Activated effector memory CD4-positive, alpha-beta T cell treated with Interleukin-2 at 50 U/mL for 16 hours (primary cell): ENCODE measurements at places on chromosomes 7 and 10.

DNA sequence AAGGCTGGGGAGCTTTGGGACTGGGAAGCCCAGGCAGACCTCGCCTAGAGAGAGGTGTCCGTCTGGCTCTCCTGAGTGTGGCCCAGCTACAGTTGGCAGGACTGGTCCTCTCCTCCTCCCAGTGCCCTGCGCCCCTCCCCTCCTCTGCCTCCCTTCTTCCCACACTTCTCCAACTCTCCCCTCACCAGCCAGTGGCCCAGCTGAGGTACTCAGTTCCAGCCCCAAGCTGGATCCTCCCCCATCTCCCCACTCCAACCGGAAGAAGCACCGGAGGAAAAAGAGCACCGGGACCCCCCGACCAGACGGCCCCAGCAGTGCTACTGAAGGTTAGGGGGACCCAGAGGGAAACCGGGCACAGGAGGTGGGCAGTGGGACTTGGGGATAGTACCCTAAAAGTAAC, 27.7 kb downstream of the GBX1 start:
- no peak for DNase-seq

DNA sequence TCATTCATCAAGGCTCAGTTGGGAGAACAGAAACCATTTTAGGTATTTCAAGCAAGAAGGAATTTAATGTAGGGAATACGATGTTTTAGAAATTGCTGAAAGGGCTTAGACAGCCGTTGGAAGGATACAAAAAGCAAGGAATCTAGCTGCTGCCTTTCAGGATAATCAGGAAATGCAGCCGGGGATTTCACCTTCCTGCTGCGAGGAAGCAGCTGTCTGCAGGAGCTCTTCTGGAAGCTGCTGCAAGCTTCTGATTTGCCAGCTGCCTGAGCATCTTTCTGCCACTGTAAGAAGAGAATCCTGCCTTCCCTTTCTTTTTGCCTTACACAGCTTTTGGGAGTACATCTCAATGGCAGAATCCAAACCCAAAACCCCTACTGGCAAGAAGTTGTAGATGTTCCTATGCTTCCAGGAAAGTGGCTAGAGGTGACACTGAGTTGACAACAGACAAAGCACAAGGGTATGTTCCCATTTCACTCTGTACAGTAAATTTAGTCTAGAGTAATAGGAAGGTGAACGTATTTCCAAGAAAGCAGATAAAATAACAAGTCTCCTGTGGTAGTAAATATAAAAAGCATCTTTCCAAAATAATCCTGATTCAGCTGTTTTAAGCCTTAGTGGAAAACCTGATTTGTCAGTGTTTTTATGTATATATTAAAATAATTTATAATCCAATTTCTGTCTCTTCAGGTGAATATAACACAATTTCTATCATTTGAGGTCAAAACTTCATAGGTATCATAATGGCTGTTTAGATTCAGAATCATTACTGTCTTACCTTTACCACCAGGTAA, 148.4 kb upstream of the LRGUK start:
- DNase-seq = no peak

DNA sequence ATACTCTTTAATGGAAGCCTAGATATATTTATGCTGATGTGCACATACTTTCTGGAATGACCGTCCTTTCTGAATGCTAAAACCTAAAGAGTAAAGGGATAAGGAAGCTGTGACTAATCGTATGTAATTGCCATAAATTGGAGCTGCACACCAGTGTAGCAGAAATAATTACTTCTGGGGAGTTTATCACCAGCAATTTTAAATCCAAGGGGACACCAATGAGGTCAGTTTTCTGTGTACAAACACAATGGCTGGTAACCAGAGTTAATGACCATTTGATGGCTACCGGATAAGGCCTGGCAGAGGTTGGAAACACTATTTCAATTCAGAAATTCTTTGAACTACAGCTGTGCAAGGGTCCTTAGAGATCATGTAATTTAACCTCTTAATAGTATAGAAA, 670.1 kb downstream of the REEP3 start:
- no peak for DNase-seq

DNA sequence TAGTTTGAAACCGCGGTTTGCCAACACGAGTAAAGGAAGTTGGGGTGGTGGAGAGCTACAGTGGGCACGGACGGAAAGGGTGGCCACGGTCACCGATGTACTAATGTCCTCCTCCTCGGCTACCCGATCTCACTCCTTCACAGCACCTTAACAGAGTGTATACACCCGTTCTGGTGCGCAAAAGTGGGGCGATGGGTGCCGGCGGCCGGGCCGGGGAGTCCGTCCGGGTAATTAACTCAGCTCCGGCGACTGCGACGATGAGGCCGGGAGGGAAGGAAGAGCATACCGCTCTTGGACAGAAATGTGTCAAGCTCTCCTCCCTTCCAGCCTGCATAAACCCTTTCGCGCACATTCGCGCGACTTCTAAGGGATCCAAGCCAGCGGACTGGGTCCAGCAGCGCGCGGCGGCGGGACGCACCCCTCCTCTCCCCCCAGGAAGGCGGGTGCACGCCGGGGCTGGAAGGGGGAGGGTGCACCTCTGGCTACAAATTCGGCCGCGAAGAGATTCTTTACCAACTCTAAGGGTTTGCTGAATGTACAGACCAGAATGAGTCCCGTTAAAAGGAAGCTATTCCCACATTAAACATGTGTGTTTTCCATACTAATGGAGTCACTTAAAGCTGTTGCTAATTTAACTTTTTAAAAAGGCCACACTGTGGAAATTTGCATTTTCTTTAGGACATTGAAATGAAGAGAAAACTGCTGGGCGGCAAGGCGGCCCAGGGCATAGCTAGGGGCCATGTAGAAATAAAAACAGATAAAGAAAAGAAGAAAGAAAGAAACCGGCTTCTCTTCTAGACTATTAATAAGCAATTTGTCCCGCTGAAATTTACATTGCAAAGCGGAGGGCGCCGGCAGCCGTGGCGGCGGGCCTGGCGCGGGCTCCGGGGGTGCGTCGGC, 6.6 kb upstream of the EBF3 start:
- no peak for DNase-seq

DNA sequence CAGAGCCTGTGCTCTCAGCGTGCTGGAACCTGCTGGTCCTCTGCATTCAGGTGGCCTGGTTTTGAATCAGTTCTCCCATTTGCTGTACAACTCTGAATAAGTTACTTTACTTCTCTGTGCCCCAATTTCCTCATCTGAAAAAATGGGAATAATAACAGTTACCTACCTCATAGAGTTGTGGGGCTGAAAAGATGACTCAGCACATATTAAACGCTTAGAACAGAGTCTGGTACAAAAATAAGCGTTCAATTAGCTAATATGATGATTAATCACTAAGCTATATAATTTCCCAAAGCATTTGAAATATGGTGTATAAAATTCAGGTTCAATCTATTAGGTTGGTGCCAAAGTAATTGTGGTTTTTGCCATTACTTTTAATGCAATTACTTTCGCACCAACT, 259.1 kb downstream of the PRPF18 start:
- no peak for DNase-seq
